ENCODE measurements at places on chromosomes 7 and 10.

- DNase-seq, result no peak
These were observed 182.1 kb upstream of the GALNT17 start for GRCh38 chr7:70949862-70950261.

DNA sequence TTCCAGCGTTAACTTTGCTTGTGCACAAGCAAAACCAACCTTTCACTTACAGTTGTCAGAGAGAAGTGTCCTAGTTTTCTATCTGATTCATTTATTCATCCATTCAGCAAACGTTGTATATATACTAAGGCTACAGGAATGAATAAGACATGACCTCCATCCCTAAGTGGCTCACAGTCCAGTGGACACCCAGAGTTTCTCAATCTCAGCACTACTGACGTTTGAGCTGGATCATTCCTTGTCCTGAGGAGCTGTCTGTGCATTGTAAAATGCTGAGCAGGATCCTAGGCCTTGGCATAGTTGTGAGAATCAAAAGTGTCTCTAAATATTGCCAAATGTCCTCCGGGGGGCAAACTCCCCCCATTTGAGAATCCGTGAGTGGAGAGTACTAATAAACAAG, 166.7 kb upstream of the PRKCQ start:
- no peak for DNase-seq

DNA sequence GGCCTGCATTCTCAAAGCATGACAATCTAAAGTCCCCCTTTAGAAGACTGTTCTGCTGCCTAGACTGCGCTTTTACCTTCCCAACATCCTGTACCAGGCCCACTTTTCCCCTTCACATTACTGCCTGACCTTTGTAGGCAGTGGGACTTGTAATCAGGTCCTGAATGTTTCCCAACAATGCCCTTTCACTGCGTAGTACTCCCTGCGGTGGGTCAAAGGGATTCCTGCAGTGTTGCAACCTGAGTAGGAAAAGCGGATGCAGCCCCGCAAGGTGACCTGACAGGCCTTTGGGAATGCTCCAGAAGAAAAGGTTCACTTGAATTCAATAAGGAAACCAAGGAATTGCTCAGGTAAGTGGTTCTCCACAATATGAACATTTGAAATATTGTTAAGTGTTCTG, 4.9 kb upstream of the TCAF1 start:
- no peak for DNase-seq

- no peak for DNase-seq
These were observed 44.1 kb downstream of the IKZF1 start for GRCh38 chr7:50348469-50349162.

DNA sequence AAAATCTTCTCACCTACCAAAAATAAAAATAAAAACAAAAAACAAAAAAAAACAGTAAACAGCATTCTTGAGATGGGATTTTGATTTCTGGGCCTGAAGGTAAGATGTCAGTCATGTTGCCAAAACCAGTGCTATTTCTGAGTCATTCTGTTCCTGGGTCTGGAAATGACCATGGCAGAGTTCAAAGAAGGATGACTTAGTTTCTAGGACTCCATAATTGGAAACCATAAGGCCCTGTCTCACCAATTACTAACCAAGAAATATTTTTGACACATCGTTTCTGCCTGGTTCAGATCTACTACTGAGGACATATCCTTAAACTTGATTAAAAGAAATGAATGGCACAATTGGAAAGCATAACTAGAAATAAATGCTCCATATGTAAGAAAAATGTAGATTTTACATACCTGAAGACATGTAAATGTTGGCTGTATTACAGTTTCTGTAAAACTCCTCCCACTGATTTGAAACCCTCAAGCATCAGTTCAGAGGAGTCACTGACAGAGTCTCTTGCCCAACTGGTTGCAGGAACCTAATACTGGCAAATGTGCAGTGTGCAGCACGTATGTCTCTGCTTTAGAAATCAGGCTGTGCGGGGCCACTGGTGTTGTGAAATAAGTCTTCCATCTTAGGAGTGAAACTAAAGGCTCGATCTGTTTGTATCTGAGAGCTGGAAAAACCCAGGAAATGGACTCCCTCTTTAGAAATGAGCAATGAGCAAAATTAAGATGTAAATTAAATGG, 84.8 kb upstream of the EGR2 start:
- DNase-seq, result peak; percentile 35

DNA sequence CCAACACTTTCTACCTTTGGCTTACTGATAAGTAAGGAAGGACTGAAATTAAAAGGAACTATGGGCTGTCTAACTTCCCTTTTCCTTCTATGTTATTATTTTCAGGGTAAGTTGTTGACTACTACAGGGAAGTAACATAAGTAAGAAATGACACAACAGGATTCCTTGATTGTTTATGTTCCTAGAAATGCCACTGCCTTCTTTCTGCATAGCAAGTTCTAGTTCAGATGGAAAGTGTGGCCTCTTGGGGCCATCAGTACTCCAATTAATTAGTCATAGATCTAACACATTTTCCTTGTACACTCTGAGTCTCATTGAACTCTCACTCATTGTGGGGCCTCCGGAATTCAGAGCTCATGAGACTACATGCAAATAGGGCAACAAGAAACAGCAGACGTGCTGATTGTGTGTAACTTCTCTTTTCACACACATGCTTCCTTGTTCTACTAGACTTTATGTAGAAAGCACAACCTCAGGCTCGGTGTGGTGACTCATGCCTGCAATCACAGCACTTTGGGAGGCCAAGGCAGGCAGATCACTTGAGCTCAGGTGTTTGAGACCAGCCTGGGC, 35.3 kb upstream of the HIBADH start:
- DNase-seq, result peak; percentile 62

DNA sequence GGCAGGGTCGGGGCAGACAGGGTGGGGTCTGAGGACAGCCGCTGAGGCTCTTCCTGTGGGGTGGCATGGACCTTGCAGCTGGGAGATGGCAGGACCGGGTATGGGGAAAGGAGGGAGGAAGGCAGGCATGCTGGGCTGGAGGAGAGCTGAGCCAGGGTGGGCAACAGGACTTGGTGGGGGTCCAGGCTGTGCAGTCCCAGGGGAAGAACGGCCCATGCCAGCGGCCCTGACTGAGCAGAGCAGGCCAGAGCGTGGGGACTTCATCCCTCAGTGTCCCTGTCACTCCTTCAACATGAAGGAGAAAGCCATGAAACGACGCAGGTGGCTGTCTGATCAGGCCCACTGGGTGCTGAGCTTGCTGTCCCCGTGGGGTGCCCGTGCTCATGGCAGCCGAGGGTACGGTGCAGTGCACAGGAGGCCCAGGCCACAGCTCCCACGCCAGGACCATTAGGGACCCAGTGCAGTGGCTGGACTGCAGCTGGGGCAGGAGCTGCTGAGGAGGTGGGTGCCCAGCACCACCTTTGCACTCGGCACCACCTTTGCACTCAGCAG, 519.6 kb downstream of the PTPRN2 start:
- no peak for DNase-seq

All from RPMI7951 (cell line).